AG10803 (cell line): ENCODE measurements at places on chromosomes 2 and 18.

GRCh38 chr2:134127496-134127895 is 126.4 kb upstream of the MGAT5 start:
- no peak for DNase-seq

DNA sequence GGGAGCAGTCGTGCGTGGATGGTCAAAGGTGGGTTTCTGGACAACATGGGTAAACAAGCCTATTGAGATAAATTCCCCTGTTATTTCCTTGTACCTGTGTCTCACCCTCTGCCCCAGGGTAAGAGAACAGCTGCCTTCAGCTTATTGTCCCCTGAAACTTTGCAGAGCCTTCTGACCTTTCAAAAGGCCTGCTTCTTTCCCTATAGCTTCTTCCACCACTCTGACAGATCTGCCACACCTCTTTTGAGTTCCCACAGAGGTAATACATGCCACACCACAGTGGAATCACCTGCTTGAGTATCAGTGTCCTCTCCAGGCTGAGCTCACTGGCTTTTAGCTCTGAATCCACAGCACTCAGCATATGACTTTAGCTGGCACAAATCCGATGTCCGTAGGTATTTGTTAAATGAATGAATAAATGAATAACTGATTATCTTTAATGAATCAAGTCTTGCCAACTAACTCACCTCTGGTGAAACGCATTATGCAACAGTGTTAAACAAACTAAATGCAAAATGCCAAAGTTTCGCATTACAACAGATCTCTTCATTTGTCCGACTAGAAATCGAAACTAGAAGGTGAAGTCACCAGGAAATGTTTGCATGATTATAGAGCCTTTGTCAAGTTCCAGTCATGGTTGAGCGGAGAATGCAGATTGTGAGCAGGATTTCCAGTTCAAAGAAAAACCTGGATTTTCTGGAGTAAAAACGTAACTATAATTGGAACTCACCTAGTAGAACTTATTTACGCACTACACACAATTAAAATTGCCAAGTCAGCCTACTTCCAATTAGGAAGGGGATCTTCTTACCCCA is 16.4 kb downstream of the DYNAP start:
- DNase-seq: peak; percentile 1

GRCh38 chr2:101873543-101873942 is 118.2 kb upstream of the IL1R2 start:
- DNase-seq: no peak

- DNase-seq: peak; percentile 82
Measured at GRCh38 chr2:175926272-175926671, 75.8 kb downstream of the LNPK start.

DNA sequence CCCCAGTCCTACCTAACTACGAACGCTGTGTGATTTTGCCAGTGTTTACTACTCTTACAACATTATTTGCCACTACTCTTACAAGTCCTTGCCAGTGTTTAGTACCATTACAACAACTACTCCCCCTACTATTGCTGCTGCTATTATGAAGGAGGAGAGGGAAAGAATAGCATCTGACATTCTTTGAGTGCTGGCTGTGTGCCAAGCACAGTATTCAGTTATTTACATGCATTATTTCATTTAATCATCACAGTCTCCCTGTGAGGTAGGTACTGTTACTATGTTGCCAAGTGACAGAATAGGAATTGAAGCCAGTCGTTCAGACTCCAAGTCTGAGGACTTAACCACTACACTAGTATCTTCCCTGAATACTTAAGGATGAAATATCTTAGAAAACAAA is 185.9 kb upstream of the FOSL2 start:
- no peak for DNase-seq

- DNase-seq: no peak
Measured at GRCh38 chr18:23266717-23267446, 131.6 kb downstream of the CABLES1 start.

- DNase-seq: peak; percentile 56
Measured at GRCh38 chr2:217922101-217923006, 80.4 kb downstream of the TNS1 start.

DNA sequence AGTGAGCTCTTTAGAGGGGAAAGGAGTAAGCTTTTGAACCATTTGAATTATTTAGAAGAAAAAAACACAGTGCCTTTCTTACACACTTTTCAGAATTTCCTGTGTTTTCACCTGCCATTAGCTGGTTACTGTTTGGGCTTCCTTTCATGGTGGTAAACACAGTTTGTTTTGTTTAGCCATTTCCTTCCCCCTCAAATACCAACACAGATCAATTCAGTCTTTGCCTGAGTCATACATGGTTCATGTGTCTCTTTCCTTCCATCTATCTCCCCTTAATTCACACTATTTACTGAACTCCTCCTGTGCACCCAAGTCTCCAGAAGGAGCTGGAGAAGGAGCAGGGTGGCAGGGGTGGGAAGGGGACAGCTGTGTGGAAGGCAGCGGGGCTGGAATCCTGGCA is 45.0 kb downstream of the TCF7L1 start:
- DNase-seq: no peak

DNA sequence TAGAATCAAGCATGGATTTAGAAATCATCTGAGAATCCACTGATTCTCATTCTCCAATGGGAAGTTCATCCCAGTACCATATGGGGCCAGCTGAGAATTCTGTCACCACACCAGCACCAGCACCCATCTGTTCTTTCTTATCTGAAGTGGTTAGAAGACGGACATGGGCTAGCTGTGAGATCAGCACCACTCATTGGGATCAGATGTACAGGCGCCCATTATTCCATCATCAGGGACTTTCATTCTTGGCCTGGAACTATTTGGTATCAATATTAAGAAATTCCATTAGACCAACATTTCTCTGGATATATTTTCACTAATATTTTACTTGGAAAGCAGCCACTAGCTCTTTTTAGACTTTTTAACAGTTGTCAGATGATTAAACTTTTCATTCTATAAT is 185.9 kb upstream of the LINC00305 start:
- no peak for DNase-seq

DNA sequence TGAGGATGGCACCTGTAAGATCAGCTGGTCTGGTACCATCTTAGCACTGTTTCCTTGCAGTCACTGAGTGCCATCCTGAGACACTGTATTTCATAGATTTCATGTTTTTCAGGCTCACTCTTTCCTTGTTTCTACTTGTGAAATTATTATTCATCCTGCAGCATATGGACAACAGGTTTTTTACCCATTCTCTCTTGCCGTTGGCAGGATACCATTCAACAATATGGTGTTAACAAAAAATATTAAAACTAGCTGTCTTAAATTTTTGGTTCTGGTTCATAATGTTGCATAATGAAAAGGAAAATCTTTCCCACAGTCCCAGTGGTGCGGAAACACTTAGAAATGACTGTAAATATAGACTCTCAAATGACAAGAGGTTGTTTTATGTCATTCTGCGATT is 23.1 kb upstream of the ATG16L1 start:
- DNase-seq: peak; percentile 55

- DNase-seq: no peak
Measured at GRCh38 chr2:226190479-226191252, 609.0 kb downstream of the IRS1 start.

- DNase-seq: no peak
Measured at GRCh38 chr18:49368876-49369440, 91.5 kb downstream of the DYM start.

DNA sequence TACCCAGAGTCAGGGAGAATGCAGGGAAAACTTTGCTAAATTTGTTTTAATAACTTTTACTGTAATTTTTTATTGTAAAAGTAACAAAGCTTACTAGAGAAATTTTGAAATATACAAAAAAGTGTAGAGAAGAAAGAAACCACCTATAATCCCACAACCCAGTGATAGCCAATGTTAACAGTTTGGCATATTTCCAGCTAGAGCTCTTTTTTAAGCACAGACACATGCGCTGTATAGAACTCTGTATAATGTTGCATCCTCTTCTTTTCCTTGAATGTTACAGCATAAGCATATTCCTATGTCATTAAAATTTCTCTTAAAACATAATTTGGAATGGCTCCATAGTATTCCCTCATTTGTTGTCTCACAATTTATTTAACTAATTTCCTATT is 37.4 kb upstream of the EPAS1 start:
- DNase-seq: no peak

DNA sequence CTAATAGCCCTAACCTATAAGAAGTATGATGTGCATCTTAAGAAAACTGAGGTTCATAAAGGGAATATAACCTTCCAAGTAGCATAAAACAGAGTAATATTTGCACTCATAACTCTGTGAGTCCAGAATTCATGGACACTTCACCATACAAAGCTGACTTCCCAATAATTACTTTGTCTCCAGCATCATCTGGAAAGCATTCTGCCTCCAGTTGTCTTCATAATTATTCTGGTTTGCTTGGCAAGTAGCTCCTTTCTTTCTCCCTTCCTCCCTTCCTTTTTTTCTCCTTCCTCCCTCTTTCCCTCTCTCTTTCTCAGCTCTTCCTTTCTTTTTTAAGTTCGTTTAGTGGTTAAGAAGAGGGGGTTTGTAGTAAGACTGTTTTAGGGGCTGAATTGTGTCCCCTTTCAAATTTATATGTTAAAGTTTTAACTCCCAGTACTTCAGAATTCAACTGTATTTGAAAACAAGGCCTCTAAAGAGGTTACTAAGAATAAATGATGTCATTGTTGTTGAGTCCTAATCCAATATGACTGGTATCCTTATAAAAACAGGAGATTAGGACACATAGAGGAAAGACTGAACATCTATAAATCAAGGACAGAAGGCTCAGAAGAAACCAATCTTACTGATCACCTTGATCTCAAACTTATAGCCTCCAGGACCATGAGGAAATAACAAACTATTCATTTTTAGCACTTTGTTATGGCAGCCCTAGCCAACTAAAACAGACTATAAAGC is 28.9 kb downstream of the TFPI start:
- DNase-seq: peak; percentile 32

DNA sequence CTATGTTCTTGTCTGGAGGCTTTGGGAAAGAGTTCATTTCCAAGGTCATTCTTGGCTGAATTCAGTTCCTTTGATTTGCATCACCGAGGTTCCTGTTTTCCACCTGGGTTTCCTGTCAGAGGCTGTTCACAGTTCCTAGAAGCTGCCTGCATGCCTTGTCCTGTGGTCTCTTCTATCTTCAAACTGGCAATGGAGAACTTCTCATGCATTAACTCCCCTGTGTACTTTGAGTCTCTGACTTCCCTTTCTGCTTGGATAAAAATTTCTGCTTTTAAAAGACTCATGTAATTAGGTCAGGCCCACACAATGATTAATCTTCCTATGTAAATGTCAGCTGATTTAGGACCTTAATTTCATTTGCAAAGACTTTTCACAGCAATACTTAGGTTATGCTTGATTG is 499.3 kb upstream of the FANCL start:
- DNase-seq: no peak

GRCh38 chr2:27212626-27213471 is 781 bp upstream of the SLC5A6 start:
- peak; percentile 79 for DNase-seq

DNA sequence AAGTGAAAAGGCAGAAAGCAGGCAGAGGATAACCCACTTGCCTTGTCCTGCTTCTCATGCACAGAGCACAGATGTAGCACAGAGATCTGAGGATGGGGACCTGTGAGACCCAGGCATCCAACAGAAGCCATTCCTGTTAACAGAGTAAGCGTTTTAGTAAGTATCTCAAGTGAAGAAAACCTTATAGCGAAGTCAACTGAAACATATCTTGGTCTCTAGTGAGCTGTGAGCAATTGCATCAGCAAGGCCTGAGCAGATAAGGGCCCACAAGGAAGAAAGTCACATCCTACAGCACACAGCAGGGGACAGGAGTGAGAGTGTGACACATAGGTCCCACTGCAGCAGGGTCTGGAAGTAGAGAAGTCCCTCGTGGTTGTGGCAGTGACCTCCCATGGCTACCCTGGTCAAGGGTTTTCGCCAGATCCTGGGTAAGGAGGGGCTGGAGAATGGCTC is 248.7 kb upstream of the TNP1 start:
- DNase-seq: no peak

- DNase-seq: peak; percentile 56
Measured at GRCh38 chr2:97728091-97728731, 14.8 kb downstream of the ZAP70 start.

DNA sequence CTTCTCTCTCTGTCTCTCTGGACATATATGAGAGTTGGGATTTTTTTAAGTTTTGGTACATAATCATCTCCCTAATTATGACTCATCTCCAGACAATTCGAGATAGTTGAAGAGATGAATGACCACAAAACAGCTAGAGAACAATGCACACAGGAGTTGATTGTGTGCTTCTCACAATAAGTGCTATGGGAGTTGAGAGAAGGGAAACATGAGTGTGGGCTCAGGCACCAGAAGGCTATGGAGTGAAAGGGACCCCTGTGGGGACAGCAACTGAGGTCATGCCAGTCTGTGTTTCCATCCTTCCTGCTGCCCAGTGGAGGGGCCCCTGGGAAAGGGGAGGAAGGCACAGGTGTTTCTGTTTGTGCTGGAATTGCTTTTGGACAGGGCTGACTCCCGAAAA is 6.5 kb upstream of the YWHAQ start:
- peak; percentile 63 for DNase-seq

GRCh38 chr2:192159208-192159607 is 35.5 kb downstream of the TMEFF2 start:
- no peak for DNase-seq

DNA sequence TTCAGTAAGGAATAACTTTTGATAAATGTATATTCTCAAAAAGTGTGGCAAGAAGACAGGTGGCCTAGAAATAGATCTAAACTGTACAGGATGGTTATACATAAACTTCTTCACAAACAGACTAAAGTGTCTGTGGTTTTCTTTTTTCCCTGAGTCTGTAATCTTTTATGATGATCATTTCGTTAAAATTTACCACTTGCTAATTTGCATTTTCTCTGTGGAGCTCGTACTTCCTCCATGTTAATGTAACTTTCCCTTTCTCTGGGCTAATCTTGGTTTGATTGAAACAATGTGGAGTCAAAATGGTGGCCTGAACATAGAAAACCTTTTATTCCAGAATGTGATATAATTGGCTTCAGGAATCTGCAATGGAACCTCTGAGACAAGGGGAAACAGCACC is 166.2 kb downstream of the FTCDNL1 start:
- no peak for DNase-seq

- no peak for DNase-seq
Measured at GRCh38 chr2:98172951-98173350, 86.0 kb downstream of the VWA3B start.

DNA sequence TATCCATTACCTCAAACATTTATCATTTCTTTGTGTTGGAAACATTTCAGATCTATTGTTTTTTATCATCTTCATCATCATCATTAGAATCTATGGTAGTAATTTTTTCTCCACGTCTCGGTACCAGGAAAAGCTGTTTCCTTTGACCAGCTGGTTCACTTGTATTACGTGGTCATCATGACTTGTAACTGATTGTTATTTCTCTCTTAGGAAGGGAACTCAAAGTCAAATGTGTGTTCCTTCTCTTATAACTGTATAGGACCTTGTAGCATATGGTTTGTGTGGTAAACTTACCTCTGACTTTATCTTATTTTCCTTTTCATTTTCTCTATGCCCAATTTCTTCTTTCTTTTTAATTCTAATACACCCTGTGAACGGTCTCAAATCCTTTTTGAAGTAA is 16.5 kb downstream of the NCOA1 start:
- no peak for DNase-seq

GRCh38 chr2:168528016-168528415 is 71.9 kb downstream of the CERS6 start:
- peak; percentile 49 for DNase-seq
